Non-pigmented ciliary epithelial cell (primary cell): ENCODE measurements at places on chromosomes 2 and 18.

DNA sequence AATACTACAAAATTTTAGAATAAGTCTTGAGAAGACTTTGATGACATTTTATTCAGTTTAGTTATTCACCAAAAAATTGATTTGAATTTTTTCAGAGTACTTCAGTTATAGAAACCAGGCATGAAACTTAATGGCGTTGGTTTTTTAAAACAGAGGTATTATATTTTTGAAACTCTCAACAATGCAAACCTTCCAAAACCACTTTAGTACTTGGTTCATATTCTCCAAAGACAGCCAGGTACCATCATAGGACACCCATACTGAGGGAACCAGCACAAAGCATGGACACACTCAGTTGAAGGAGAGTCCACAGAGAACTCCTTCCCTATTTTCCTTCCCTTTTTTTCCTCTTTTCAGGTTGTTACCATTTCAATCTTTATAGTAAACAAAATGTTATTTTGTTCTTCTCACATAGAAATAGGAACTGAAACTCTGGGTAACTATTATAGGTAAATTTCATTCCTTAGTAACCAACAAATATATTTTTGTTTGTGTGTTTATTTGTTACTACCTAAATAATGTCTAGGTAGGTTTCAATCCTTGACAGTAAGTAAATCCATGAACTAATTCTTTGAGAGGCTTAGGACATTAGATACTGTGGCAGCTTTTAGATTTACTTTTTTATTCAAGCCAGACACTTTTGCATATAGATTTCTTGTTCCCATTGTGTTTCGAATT, 95.8 kb downstream of the TMEFF2 start:
- no peak for DNase-seq

- DNase-seq = no peak
Observed at GRCh38 chr2:207317378-207317984, 151.7 kb upstream of the KLF7 start.

- DNase-seq = no peak
Observed at GRCh38 chr2:98026927-98027522, 31.3 kb upstream of the TMEM131 start.

DNA sequence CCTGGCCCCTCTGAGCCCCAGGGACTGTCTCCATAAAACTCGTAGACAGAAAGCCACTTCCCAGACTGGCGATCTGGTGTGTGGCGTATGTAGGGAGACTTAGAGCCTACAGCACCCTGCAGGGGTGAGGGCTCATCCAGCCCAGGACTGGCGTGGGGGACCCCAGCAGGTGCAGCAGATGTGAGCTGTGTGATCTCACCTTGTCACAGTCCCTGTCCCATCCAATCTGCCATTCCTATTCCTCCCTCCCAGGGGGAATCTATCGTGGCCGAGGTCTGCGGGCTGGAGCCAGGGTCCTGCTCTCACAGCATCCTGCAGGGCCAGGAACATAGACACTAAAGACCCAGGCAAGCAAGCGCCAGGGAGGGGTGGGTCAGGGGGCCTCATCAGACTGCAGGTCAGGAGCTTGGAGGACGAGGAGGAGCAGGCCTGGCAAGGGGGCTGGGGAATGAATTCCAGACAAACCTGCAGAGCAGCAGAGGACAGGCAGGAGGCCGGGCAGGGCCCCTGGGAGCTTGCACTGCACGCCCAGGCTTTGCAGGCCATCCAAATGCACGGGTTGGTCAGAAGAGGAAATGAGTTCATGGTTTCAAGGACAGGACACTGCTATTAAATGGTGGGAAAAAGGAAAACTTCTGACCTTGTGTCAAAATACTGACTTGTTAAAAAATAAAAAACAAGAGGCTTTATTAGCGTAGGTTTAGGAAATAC, 32.5 kb downstream of the HS6ST1 start:
- no peak for DNase-seq

- no peak for DNase-seq
Observed at GRCh38 chr18:62464266-62464665, 58.6 kb upstream of the ZCCHC2 start.
